ENCODE measurements at places on chromosomes 6 and 20. TPM values are rescaled to one million over a fixed set of nuclear protein-coding genes. Genes with fewer than 3 reads are reported as not detected.
A peak's percentile ranks its signal among the peaks of the same experiment; 100 is the strongest.

DNA sequence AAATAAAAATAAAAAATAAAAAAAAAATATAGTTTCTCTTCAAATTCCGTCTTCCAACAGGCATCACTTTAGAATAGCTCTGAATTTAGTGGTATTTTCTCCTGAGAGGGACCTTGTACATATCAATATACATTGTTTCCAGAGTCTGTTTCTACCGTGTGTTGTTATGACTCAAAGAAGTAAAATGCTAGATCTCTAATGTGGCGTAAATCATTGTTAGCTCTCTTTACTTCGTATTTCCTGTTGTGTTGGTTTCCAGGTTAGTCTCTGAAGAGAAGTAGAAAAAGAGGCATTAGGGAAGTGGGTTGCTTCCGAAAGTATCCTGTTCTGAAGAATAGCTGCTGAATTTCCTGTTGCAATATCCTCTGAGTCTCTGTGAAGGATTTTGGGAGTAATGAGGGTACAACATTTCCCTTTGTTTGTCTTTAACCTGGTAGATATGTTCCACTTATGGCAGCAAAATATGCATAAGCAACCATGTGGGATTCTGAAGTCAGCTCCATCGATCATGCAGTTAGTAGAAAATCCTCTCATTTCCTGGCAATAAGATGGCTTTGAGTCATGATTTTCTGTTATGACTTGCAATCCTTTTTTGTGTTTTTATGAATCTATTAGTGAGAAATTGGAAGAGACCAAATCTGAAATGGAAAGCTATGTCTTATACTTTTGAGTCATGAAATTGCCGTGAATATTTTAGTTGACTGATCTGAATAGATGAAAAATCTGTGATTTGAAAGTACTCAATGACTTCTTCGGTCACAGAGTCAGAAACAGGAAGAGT lies 42.0 kb upstream of the MCHR2 start:
- DNase-seq = no peak

GRCh38 chr6:51468704-51469103 lies 618.7 kb downstream of the PKHD1 start:
- DNase-seq = no peak

- DNase-seq = no peak
Observed at GRCh38 chr6:111417181-111417585, 65.8 kb downstream of the REV3L start.

- no peak for DNase-seq
Observed at GRCh38 chr20:24018796-24019195, 30.2 kb upstream of the GGTLC1 start.

DNA sequence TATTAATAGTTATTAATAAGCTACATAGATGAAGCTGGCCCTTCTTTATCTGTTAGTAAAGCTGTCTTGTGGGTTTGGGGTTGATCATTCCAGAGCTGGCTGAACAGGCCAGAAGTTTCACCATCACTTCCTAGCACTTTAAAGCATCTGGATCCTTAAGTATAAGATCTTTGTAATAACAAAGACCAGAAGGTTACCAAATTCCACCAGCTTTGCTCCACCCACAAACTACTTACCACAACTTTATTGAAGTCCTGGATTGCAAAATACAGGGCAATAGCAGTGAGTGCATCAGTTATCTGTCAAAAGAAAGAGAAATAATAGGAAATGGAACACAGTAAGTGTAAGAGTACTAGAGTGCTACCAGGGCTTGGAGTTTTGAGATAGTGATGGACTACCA lies 33.0 kb downstream of the PIGU start:
- no peak for DNase-seq

DNA sequence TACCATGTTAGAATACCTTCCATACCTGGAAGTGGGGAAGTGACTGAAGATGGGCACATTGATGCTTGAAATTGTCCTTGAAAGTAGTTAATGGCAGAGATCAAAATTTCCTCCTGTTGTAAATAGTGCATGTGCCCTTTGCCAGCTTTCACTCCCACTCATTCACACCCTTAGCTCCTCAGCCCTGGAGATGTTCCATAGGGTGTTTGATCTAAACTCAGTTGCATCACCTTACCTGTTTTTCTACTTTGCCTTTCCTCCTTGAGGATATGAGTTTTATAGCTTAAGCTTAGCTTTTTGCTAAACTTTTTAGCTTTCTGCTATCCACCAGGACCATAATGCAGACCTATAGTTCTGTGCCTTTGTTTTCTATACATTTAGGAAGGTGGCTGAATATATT lies 69.0 kb downstream of the CEP57L1 start:
- DNase-seq = no peak

DNA sequence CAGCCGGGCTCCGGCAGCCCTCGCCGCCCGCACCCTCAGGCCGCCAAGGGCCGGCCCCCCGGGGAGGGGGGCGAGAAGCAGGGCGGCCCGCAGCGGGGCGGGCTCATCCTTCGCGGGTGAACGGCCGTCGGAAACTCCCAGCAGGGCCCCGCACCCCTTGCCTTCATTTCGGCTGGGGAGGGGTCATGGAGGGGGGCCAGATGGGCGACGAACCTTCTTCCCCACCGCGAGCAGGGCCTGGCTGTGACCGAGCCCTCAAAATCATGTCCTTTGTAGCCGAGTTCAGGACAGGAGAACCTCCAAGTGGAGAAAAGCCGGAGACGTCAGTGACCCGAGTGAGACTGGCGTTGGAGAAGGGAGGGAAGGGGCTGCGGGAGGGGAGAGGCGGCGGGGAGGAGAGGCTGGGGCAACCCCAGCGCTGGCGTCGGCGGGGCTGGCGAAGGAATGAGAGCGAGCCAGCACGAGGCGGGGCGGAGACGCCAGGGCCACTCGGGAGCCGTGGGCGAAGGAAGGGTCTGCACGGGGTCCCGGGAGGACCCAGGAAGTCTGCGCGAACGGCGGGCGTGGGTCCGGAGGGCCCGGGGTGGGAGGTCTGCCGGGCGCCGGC lies 571 bp upstream of the FOXC1 start:
- peak; percentile 62 for DNase-seq

- no peak for DNase-seq
Observed at GRCh38 chr6:3835055-3835731, 14.0 kb upstream of the FAM50B start.

GRCh38 chr20:24762371-24762770 lies 186.7 kb upstream of the CST7 start:
- no peak for DNase-seq

GRCh38 chr6:41356825-41357224 lies 21.4 kb downstream of the NCR2 start:
- no peak for DNase-seq

The BANF2 gene
- not detected for total RNA-seq

The ANKEF1 gene
- 3.0 TPM for total RNA-seq

The PRDM1 gene
- 6.9 TPM for total RNA-seq

Measured in B cell (primary cell).